H9 (cell line): ENCODE measurements at places on chromosomes 6 and 20.

GRCh38 chr6:88565836-88566235 is 397.6 kb downstream of the RNGTT start:
- DNase-seq: no peak

DNA sequence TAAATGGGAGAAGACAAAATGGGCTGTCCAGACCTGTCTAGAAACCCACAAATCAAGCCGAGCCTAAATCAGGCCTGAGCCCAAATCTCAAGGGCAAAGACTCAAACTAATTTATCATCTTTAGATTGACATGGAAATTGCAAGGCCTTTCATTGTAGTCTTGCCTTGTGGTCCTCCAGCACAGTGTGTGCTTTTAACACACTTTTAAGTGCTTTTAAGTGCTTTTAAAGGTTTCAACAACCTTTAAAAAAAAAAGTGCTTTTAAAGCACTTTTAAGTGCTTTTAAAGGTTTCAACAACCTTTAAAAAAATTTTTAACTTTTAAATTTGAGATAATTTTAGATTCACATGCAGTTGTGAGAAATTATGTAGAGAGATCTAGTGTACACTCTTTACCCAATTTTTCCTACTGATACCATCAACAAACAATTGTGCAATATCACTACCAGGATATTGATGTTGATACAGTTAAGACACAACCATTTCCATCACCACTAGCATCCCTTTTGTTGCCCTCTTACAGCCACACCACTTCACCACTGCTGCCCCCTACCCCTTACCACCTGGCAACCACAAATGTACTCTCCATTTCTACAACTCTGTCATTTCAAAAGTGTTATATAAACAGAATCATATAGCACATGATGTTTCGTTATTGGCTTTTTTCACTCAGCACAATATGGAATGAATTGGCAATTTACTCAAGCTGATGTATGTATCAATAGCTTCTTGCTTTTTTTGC is 23.1 kb upstream of the DCBLD1 start:
- DNase-seq: no peak

- no peak for DNase-seq
Measured at GRCh38 chr20:17651129-17651759, 30.8 kb downstream of the RRBP1 start.

DNA sequence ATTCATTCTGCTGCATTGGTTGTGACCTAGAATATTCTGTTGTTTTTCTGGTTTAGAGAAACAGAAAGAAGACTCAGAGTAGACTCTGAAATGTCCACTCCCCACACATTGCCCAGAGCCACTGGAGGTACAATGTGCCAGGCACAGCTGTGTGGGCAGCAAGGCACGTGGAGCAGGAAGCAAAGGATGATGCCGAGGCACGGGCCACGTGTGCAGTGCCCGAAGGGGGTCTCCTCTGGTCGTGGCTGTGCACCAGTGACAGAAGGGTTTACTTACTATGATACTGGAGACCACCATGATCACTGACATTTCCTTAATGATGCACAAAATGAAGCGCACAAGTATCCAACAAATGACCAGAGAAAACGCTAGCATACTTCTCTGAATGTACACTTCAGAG is 488.9 kb downstream of the PRKN start:
- no peak for DNase-seq

DNA sequence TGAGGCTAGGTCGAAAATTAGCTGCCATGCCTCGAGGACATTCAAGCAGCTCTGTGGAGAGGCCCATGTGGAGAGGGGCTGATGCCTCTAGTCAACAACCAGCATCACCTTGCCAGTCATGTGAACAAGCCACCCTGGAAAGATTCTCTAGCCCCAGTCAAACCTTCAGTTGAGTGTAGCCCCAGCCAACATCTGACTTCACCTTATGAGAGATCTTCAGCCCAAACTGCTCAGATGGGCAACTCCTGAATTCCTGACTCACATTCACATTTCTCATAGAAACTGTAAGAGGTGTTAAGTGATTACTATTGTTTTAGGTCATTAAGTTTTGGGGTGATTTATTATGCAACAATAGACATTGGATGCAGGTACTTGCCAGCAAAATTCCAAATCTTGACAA is 44.9 kb downstream of the GJA10 start:
- DNase-seq: no peak

GRCh38 chr20:1830240-1830639 is 65.0 kb upstream of the SIRPA start:
- DNase-seq: no peak

DNA sequence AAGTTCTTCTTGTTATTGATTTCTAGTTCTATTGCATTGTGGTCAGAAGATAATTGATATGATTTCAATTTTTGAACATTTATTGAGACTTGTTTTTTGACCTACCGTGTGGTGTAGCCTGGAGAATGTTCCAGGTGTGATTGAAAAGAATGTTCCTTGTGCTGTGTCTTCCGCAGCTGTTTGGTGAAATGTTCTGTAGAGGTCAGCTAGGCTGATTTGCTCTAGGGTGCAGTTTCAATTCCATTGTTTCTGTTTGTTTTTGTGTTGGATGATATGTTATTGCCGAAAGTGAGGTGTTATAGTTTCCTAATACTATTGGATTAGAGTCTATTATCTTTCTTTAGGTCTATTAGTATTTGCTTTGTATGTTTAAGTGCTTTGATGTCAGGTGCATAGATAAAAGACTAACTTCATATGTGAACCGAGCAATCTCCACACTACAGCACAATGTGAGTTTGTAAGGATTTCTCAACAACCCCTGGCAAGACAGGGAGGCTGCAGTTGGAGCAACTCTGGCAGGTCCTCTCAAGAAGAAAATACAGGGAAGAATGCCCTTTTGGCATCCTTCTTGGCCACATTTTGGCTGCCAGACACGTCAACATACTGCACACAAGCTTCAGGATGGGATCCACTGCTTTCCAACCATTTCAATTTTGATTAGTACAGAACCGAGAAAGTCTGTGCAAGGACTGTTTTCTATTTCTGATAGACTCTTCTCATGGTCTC is 320.7 kb downstream of the RNF144B start:
- no peak for DNase-seq

- no peak for DNase-seq
Measured at GRCh38 chr6:158837684-158838625, 18.8 kb upstream of the EZR start.

DNA sequence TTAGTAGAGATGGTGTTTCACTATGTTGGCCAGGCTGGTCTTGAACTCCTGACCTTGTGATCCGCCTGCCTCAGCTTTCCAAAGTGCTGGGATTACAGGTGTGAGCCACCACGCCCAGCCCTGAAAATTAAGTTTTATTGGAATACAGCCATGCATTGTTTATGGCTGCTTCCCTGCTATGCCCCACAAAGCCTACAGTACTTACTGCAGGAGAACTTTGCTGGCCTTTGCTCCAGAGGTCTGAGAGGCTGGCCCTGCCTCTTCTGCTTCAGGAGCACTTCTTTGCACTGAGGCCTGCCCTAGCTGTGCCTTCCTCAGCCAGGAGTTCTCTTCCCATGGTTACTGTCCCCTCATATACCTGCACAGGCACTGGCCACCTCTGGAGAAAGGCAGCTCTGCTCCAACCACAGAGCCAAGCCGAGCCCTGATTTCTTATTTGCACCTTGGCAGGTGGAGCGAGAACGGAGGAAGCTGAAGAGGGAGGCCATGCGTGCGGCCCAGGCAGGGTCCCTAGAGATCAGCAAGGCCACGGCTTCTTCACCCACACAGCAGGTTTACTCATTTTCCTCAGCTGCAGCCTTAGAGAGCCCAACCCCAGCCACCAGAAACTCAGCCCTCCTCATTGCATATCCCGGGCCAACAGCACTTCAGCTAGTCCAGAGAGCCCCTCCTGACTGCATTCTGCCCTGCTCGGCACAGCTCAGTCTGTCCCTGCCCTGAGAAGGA is 20.8 kb downstream of the C20orf173 start:
- no peak for DNase-seq

- DNase-seq: no peak
Measured at GRCh38 chr6:97392735-97393134, 109.7 kb upstream of the MMS22L start.

DNA sequence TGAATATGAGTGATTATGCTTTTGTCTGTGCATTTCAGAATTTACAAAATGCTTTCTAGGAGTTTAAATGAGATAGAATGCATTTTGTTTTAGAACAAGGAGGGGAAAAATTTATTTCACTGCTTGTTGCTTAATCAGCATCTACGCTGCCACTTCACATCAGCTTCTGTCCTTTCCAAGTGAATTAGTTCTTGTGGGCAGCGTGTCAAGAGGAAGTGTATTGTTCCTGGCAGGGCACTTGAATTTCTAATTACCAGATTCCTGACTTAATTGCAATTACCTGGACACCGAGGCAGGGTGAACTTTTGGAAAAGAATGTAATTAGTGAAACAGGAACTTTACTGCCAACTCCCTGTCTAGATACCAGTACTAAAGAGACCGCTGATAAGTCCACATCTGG is 263.5 kb downstream of the TMEM242 start:
- DNase-seq: no peak

- no peak for DNase-seq
Measured at GRCh38 chr6:12383448-12383847, 93.3 kb downstream of the EDN1 start.

GRCh38 chr20:48332555-48332954 is 495.2 kb downstream of the PREX1 start:
- DNase-seq: no peak

DNA sequence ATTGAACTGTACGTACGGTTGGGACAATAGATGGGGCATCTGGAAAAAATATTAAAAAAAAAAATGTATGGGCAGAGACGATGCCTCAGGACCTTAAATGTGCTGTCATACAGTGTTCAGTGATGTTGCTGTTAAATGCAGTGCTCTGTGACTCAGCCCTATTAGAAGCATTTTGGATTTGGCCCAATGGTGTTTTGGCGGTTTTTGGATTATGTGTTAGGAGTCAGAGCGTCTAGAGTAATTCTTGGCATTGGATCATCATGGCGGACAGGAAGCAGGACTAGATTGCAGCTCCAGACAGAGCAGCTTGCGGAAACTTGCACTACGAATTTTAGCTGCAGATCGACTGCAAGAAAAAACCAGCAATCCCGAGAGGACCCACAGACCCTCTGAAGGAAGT is 280.0 kb downstream of the SOX4 start:
- no peak for DNase-seq

GRCh38 chr6:73234733-73235132 is 9.4 kb upstream of the KHDC1L start:
- DNase-seq: no peak

DNA sequence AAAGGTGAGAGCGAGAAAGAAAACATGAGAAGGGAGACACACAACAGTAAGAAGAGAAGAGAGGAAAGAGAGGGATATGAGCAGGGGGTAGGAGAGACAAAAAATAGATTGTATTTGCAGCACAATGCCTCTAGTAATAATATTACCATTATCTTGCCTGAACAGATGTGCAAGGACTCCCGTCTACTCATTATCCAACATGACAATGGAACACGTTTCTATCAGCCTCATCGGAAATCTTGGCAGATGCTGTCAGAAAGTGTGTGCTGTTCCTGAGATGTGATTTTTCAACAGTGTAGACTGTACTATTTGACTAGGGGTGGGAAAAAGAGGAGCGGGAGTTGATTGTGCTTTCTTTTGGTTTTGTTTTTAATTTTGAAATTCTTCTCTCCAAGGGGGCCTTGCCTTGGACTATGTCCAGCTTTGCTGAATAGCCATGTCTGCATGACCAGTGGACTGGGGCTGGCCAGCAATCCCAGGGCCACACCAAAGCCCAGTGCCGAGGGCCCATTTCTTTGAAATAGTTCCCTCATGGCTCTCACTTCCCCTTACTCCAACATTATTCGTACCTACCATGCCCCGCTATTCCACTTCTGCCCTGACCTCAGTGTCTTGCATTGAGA is 11.3 kb upstream of the TRAM2 start:
- no peak for DNase-seq

GRCh38 chr6:30158475-30159040 is 2.5 kb downstream of the TRIM10 start:
- DNase-seq: no peak

- DNase-seq: no peak
Measured at GRCh38 chr20:61763740-61764400, 301.8 kb downstream of the TAF4 start.

DNA sequence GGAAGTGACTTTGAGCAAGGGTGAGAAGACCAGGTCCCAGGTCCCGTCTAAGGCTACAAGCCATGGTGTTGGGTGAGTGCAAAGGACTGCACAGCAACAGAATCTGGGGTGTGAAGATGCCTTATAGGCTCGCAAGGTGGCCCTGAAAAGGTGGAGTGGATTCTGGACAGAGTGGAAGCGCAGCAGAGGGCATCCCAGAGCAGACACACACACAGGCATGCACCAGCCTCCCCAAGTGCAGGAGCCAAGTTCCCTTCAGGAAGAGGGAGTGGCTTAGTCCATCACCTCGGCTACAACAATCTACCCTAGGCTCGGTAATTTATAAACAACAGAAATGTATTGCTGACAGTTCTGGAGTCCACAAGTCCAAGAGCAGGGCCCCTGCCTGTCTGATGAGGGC is 180.1 kb upstream of the PDE10A start:
- peak; percentile 47 for DNase-seq

DNA sequence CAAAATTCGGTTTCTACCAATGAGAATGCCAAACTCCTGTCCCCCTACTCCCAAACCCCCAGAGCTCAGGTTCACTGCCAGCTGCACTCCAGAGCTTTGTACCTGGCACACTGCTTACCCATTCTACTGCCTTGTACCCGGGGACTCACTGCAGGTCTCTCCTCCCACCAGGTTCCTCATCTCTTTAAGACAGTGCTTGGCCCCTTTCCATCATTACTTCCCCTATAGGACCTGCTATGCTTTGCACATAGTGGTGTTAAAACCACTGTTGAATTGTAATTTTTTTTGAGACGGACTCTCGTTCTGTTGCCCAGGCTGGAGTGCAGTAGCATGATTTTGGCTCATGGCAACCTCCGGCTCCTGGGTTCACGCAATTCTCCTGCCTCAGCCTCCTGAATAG is 25.9 kb downstream of the LYRM4 start:
- DNase-seq: no peak

- no peak for DNase-seq
Measured at GRCh38 chr20:56653211-56653610, 24.1 kb downstream of the TFAP2C start.

DNA sequence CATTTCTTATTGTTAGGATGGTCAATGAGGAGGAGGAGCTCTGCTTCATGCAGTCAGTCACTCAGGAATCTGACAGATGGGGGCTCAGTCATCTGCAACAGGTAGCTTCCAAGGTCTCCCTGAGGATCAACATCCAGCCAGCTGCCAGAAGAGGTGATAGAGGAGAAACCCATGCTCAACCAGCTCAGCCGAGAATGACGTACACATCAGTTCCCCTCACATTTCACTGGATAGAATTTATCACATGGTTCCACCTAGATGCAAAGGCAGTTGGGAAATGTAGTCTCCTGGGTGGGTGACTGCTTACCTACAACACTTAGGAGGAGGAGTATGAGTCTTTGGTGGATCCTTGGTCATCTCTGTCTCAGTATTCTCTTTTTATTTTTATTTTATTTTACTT is 144.5 kb downstream of the CEBPB start:
- peak; percentile 81 for DNase-seq

DNA sequence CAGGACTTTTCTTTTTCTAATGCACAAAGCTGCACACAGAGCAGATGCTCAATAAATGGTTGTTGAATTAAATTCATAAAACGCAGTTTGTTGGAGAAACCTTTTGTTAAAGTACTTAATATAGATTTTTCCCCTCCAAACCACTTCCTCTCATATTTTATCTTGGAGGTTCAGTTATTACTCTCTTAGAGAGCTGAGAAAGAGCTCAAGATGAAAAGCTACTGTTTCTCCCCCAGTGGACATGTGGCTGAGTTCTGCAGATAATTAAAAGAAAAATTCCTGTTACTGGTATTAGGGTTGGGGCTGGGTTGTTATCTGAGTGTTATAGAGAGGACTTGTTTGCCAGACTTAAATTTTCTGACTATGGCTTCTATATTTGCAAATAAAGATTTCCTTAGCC is 294.0 kb downstream of the TBC1D7 start:
- DNase-seq: no peak

GRCh38 chr20:49478754-49479689 is 3.4 kb downstream of the KCNB1 start:
- no peak for DNase-seq
